Brain microvascular endothelial cell (primary cell): ENCODE measurements at places on chromosomes 5 and 9.

DNA sequence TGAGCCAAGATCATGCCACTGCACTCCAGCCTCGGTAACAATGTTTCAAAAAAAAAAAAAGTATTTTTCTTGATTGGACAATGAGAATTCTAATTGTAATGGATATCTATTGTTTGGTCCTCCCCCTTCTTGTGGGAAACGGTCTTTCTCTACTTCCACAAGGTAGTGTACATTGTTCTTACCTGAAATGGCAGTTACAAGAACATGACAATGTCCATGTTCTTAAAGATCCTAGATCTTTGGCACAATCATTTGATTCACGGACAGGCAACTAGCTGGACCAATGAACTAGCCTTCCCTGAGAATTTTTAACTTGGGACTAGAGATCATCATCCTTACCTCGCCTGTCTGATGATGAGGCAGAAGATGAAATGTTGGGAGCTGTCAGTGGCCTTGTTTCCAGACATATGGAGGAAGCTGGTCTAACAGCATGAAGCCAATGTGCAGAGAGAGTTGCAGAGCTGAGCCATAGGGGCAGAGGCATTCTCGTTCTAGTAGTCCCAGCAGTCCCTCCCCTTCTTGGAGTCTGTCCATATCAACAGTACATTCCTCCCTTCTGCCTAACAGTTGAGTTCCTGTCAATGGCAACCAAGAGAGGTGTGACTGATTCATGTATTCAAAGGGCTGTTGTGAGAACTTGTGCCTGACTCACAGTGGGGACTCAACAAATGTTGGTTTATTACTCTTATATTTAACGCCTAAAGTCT lies 2.1 kb upstream of the MARCHF6 start:
- peak; percentile 90 for DNase-seq

DNA sequence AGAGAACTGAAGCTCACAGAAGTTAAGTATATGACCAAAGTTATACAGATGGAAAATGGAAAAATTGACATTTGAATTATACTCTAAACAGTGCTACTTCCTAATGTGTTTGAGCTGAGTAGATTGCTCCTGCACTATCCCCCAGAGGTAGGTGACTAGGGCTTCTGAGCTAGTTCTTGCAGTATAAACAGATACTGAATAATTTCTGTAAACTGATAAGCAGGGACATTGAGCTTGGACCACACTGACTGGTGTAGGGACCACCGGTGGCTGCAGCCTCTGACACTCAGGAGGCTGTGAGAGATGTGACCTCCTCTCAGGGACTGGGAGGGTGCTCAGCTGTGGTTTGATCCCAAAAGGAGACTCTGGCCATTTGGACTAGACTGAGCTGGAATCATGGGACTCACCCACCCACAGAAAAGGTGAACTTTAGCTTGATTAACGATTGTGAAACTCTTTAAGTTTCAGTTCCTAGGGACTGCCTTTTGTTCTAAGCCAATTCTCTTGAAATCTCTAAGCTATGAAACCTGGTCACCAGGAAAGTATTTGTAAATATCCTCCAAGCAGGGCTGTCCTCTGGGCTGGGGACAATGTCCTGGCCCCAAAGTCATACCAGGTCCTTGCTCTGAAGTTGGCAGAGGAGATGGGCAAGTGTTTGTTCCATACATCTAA lies 291.5 kb downstream of the SEC61B start:
- no peak for DNase-seq

GRCh38 chr5:78696637-78697036 lies 48.1 kb upstream of the LHFPL2 start:
- no peak for DNase-seq

- DNase-seq: no peak
Observed at GRCh38 chr5:18675041-18675440, 1040.8 kb downstream of the TAF11L14 start.

GRCh38 chr9:126216826-126217225 lies 109.8 kb upstream of the MVB12B start:
- no peak for DNase-seq

DNA sequence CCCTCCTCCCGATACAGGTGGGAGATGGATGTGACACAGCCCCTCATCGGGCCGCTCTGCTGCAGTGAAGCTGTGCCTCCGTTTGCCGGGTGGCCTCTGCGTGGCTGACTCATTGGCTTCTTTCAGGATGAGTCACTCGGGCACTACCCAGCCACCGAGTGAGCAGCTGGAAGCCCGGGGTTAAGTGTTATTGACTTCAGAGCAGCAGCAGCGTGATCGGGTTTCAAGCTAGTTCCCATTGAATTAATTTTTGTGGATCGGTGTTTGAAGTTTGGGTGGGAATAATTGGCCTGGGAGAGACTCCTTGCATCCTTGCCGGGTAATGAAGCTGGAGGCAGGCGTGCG lies 266.4 kb upstream of the IRX4 start:
- no peak for DNase-seq

DNA sequence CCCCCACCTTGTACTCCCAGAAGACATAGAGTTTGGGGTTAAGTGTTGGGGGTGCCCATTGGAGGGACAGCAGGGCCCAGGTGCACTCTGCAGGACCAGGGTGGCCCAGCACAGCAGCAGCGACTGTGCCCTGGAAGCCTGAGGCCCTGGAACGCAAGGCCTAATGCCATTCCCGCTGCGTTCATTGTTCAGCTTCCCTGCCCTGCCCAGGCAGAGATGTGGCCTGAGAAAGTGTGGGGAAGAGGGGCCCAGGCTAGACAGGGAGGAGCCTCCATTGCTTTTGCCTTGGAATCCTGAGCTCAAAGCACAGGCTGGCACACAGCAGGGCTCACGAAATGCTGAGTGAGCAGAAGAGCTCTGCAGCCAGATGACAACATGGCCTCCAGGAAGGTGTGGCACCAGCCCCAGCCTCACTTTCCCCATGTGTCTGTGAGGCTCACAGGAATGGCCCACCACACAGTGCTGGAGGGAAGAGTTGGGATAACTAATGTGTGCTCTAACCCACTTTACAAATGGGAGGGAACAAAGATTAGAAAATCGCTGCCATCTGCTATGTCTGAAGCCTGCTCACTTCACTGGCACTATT lies 19.4 kb downstream of the S1PR3 start:
- DNase-seq: no peak

DNA sequence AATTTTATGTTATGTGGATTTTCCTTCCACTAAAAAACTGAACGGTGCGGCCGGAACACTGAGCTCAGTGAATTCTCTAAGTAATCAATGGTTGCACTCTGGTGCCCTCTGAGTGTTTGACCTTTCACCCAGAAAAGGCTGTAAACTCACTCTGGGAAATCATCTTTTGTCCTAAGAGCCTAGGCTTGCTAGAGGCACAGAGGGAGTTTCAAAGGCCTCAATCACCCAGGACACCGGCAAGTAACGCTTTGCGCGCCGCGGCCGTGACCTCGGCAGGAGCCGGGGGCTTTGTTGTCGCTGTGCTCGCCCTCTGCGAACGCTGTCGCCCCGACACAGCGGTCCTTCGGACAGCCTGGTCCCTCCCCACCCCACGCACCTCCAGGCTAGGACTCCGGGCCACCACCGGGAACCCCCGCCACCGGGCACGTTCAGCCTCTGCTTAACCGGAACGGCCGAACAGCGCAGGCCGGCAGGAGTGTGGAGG lies 703 bp downstream of the ISCA1 start:
- DNase-seq: no peak

DNA sequence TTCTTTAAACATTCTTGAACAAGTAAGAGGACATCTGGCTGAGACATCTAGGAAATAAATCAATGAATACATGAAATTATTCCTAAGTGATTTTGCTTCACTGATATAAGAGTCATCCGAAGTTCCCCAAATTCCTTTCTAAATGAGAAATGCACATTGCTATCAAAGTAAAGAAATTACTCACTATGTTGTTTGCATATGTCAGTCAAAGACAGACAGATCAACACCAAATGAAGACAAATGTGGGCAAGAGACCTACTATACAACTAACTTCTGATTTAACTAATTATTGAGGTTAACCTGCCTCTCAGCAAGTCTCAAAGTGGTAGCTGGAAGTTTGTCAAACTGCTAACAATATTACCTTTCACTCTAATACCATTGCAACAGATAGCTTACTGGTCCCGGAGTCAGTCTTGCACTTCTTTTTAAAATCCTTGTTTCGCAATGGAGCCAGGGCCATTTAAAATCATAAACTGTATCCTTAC lies 13.2 kb downstream of the TUT7 start:
- no peak for DNase-seq

DNA sequence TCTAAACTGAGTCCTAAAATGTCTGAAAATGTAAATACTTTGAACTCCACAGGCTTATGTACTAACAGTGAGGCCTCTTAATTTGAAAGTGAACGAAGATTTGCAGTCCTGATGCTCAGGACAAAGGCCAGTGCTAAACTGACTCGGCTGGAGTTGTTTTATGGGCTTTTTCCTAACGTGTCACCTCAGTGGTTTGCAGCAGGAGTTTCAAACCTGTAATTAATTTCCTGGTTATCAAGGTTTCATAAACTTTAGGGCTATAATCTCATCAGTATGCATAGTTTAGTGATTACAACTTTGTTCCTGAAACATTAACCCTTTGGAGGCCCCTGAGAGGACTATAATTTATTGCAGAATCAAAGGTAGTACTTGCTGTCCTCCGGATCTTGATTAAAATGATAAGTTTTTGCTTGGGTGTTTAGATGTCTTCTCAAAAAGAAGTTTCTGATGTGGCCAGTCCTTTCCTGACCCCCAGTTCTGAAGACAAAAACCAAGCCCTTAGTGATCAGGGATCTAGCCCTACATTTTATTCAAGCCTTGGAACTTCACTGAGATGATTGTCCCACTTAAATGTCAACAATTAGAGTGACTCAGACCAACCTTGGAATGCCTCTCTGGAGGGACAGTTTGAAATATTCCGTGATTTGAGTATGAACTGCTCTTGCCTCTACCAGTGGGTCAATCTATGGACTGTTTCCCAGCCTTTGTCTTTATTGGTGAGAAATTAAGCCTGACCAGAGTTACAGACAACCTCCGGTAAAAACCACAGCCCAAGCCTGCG lies 11.1 kb upstream of the S100Z start:
- DNase-seq: peak; percentile 70

GRCh38 chr9:5941214-5941613 lies 50.5 kb downstream of the MLANA start:
- DNase-seq: no peak

GRCh38 chr5:82421119-82421518 lies 143.0 kb upstream of the RPS23 start:
- peak; percentile 96 for DNase-seq

- peak; percentile 48 for DNase-seq
Observed at GRCh38 chr9:13787234-13787833, 507.8 kb upstream of the MPDZ start.

DNA sequence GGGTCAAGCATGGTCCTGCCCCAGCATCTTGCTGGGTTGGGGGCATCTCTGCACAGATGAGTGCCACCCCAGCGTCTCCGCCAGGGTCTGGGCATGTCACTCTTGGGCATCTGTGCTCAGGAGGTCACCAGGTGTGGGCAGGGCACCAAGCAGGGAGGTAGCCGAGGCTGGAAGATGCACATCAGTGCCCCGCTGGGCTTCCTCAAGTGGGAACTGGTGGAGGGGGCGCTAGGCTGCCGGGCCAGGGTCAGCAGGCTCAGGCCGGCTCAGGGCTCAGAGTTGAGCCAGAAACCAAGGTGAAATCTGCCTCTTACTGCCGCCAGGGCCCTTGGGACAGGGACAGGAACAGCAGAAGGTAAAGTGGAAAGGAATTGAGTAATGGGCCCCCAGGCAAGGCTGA lies 4.0 kb upstream of the FUT7 start:
- no peak for DNase-seq

- DNase-seq: no peak
Observed at GRCh38 chr9:123656565-123656964, 273.4 kb downstream of the DENND1A start.

DNA sequence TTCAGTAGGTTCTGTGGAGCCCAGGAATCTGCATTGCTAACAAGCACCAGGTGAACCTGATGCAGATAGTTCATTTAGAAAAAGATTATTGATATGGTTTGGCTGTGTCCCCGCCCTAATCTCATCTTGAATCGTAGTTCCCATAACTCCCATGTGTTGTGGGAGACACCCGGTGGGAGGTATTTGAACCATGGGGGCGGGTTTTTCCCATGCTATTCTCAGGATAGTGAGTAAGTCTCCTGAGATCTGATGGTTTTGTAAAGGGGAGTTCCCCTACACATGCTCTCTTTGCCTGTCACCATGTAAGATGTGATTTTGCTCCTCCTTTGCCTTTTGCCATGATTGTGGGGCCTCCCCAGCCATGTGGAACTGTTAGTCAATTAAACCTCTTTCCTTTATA lies 212.0 kb downstream of the RAB3C start:
- DNase-seq: peak; percentile 9

GRCh38 chr5:156197042-156197635 lies 129.8 kb upstream of the SGCD start:
- DNase-seq: no peak

DNA sequence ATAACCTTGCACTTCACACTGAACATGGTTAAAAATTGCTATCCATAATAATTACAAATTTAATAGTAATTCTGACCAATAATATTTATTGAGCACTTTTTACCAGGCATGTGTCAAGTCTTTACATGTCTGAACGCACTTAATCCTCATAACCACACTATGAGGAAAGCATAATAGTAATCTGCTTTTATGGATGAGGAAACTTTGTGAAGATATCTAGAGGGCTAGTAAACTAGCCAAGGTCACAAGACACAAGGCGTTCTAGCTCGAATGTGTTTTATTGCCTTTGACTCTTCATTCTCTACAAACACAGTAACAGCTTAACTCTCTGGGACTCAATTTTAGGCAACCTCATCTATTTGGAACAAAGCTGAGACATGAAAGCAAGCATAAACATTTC lies 205.1 kb downstream of the ARHGEF28 start:
- no peak for DNase-seq

- no peak for DNase-seq
Observed at GRCh38 chr5:98104454-98105188, 668.8 kb upstream of the RGMB start.

DNA sequence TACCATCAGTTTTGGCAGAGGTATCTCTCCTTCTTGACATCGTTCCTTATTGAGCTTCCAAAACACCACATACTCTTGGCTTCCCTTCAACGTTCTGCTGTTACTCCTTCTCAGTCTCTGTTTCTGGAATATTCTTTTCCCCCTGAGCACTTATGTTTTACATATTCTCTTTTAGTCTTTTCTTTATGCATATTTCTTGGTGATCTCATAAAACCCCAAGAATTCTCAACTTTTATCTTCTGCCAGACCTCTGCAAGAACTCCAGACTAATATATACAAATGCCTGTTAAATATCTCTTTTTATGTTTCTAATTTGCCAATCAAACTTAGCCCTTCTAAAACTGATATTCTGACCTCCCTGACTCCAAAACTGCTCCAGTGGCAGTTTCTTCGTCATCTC lies 453.4 kb upstream of the CTNND2 start:
- no peak for DNase-seq

DNA sequence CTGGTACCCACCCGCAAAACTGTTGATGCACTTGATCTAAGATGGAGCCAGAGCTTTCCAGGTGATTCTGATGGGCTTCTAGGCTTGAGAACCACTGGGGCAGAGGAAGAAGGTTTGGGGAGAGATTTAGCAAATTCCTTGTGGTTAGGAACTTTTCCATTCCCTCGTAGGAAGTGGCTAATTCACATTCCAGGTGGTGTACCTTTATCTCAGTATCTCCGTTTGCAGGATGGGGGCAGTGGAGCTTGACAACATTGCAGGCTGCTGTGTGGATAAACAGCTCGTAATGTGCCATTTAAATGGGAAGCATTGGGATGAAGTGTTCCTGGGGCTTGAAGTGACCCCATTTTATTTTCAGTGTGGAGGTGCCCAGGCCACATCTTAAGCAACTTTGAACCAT lies 172.9 kb upstream of the IL12B start:
- DNase-seq: no peak
